Activated T-cell treated with anti-CD3 and anti-CD28 coated beads for 24 hours (primary cell): ENCODE measurements at places on chromosomes 5 and 9.

GRCh38 chr9:37676411-37676830, 25.7 kb downstream of the FRMPD1 start:
- DNase-seq: no peak

DNA sequence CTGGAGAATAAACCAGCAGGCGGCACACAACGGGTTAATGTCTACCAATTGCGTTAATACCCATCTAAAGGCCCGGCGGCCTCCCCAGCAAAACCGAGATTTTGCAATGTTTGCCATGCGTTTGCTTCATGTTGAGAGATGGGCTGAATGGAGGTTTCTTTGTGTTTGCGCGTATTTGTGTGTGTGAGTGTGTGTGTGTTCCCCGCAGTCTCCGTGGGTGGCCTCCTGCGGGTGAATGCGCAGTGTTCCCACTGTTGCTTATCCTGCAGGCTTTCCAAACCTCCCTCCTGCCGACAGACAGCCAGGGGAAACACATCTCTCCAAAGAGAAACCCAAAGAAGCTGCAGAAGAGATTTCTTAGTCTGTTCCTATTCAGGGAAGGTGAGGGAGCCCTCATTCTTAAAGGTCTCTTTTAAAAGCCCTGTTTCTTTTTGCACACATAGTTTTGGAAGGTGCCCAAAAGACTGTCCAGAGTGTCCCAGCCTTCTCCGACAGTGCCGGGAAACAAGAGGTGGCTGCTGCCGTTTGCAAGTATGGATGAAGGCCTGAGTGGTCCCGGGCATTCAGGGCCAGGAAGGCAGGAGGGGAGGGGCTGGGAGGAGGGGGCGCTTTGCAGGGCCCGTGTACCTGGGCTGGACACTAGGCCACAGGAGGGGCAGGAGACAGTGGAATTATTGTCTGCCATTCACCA, 103.8 kb upstream of the ERCC6L2 start:
- no peak for DNase-seq

GRCh38 chr5:145787507-145787906, 47.6 kb downstream of the PRELID2 start:
- no peak for DNase-seq

- peak; percentile 89 for DNase-seq
These were observed 36.8 kb upstream of the TEX48 start for GRCh38 chr9:114718801-114719221.

DNA sequence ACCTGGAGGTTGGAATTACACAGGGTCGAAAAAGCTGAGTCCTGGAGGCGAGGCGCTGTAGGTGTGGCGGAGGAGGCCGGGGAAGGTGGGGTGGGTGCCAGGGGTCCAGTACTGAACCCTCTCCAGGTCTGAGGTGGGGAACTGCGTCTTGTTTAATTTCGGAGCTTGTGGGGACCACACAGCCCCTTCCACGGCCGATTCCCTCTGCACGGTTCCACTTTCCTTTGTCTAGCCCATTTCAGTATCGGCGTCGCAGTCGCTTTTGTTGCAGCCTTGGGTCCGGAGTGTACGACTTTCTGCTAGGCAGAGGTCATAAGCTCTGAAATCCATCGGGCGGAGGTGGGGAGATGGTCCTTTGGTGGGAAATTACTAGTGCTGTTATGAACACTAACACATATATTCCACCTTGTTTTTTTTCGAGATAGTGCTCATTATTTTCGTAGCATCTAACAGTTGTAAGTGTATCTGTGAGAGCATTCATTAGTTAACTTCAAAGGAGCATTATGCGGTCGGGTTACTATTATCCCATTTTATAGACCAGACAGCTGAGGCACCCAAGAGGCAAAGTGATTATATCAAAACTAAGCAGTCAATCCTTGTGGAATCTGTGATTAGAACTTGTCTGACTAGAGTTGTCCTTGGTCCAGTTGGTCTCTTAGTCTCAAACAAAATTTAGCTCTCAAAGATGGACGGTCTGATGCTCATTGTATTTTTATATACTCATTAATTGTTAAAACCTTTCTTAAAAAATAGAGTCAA, 737 bp downstream of the RNF180 start:
- DNase-seq: no peak

GRCh38 chr5:39829441-39829840, 404.7 kb upstream of the DAB2 start:
- no peak for DNase-seq

- no peak for DNase-seq
These were observed 421.7 kb upstream of the TYRP1 start for GRCh38 chr9:12271421-12271891.

- DNase-seq: no peak
These were observed 28.1 kb upstream of the SPINK5 start for GRCh38 chr5:148035676-148036075.

DNA sequence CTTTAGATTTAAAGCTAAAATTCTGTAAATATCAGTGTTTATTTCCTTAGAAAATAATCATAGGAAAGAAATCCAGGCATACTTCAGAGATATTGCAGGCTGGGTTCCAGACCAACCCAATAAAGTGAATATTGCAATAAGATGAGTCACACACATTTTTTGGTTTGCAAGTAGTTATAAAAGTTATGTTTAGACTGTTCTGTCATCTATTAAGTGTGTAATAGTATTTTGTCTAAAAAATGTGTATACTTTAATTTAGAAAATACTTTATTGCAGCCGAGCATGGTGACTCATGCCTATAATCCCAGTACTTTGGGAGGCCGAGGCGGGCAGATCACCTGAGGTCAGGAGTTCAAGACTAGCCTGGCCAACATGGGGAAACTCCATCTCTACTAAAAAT, 6.9 kb upstream of the RIC1 start:
- DNase-seq: no peak

- no peak for DNase-seq
These were observed 86.6 kb upstream of the ANKH start for GRCh38 chr5:14958188-14958587.

DNA sequence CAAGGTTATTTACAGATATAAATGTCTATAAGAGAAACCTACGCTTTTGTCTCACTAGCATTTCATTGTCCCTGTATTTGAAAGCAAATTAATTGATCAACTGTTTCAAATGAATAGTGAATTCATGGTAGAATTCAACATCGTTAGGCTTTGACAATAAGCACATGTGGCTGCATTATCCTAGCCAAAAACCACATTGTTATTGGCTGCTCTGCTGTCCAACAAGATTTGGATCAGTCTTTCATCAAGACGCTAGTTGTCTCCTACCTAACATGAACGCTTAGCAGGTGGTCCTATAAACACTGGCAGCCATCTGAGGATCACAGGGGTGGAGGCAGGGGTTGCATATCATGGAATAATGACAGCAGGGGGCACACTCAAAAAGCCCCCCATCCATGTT, 455.0 kb downstream of the CTNND2 start:
- DNase-seq: no peak

DNA sequence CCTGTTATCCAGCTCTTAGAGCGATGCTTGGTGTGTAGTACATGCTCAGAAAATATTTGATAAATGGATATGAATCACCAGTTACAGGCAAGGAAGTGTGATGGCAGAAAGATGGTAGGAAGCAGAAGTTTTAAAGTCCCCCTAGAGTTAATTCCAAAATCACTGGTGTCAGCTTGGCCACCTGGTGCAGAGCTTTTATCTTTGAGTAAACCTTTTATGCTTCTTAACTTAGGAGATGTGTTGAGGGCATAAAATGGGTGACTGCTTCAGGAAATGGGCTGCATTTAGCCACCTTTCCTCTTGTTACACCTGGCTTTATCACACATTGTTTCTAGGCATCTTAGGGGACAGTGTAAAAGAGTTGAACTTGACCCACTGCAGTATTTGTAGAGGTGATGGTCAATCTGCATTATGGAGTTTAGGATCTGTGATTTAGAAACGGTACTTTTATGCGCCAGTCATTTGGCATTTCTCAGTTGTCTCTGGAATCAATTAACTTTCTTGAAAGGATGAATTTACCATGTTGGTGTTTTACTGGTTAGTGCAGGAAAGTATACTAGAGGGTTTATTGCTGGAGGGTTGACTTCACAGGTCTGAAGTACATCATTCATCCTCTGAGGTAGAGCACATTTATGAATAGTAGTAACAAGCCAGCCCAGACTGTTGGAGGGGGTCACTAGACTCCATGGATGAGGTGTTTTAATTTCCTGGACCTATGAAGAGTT, 7.5 kb upstream of the FAM120AOS start:
- no peak for DNase-seq

DNA sequence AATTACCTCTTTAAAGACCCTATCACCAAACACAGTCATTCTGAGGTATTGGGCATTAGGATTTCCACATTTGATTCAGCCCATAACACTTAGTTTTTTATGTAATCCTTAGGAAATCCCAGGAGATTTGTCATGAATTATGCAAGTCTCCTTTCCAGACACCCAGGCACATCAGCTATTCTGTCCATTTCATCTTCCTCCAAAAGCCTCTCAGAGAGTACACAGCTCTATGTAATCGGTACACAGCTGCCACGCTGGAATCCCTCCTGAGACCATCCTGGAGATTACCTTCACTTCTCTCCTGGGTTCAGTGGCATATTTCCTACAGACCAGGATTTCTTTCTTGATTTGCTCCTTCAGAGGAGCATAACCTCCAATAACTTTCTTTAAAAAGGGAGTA, 2309.8 kb upstream of the WWC1 start:
- DNase-seq: no peak

DNA sequence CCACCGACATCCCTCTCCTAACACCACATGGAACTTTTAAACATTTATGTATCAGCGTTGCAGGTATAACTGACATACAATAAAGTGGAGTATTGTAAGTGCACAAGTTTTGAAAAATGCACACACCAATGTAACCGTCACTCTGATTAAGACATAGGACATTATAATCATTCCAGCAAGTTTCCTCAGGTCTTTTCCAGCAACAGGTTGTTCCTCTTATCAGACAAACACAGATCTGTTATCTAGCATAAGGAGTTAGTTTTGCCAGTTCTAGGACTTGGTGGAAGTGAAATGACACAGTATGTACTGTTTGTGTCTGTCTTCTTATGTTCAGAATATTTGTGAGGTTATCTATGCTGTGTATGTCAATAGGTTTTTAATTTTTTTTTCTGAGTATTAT, 69.5 kb upstream of the TRPC7 start:
- DNase-seq: no peak

GRCh38 chr9:14399756-14400657, 86.1 kb upstream of the NFIB start:
- no peak for DNase-seq

DNA sequence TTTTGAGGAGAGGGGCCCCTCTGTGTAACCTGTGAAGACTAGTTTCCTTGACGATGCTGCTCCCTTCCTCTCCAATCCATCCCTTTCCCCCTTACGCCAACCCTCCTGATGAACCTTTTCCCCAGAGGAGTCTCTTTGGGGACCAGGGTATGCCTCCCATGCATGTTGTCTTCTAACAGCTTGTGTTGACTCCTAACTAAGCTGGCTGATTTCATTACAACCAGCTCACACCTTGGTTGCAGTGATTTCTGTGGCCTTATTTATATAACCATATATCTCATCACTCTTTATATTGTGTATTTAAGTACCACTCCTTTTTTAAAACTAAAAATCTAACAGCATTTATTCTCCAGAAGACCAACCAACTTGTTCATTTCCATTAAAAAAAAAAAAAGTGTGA, 42.5 kb downstream of the SFXN1 start:
- no peak for DNase-seq

- no peak for DNase-seq
These were observed 28.1 kb upstream of the SH3PXD2B start for GRCh38 chr5:172482156-172483020.

DNA sequence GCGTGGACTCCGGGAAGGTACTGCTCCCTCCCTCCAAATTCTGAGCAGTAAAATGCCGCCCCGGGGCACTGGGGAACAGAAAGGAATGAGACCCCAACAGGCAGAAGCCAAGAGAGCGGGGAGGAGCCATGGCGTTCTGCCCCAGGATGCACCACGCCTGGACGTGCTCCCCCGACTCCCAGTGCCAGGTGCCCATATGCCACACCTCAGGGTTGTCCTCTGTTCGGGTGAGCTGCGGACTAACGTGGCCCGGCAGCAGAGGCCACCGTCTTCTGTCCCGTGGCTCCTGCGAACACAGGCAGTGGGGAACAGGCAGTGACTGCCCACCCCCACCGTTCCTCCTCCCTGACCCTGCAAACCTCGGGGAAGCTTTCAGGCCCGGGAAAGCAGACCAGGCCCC, 4.8 kb downstream of the SURF6 start:
- no peak for DNase-seq

DNA sequence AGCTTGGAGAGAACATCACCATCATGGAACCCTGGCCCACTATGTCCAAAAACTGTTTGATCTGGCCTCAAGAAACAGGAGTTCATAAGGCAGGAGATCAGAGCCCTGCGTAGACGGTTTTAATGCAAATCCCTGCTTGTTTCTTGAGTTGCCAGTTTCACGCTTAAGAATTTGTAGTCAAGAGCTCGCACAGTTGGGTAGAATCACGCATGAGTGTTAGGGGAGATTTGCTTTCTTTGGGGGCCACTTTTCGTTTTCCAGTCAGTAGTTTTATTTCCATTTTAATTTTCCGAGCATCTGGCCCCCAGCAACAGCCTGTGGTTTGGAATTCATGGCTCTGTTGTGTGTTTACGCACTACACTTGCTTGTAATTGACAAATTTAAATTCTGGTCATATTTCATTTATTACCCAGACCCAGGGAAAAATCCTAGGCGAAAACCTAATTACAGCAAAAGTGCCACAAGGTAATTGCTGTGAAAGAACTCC, 6.6 kb upstream of the C5orf58 start:
- DNase-seq: no peak

DNA sequence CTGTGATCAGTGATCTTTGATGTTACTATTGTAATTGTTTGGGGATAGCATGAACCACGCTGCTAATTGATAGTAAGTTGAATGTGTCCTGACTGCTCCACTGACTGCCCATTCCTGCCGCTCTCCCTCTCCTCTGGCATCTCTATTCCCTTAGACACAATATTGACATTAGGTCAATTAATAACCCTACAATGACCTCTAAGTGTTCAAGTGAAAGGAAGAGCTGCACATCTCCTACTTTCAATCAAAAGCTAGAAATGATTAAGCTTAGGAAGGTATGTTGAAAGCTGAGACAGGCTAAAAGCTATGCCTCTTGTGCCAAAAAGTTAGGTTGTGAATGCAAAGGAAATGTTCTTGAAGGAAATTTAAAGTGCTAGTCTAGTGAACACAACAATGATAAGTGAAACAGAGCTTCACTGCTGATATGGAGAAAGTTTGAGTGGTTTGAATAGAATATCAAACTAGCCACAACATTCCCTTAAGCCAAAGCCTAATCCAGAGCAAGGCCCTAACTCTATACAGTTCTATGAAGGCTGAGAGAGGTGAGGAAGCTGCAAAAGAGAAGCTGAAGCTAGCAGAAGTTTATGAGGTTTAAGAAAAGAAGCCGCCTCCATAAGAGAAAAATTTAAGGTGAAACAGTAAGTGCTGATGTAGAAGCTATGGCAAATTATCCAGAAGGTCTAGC, 12.9 kb downstream of the CLINT1 start:
- DNase-seq: no peak

- no peak for DNase-seq
These were observed 10.6 kb downstream of the TMEM167A start for GRCh38 chr5:83066548-83067110.

DNA sequence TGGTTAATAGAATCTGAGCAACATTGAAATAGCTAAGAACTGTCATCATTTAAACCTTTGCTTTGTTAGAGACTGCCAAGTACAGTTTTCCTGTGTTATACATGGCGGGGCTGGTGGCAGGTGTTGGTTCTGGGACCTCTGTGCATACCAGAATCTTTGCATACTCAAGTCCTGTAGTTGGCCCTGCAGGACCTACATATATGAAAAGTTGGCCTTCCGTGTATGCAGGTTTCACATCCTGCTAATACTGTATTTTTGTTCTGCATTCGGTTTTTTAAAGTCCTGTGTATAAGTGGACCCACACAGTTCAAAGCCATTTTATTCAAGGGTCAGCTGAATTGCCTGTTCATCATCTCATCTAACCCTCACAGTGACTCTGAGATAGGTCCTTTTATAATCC, 36.4 kb downstream of the LARP1 start:
- DNase-seq: no peak
